Activated naive CD4-positive, alpha-beta T cell treated with anti-CD3 and anti-CD28 coated beads, Interleukin-2, amount 50 U/mL, for 16 hours (primary cell): ENCODE measurements at places on chromosomes 16 and 17.
A peak's percentile ranks its signal among the peaks of the same experiment; 100 is the strongest.

- no peak for DNase-seq
Measured at GRCh38 chr16:62064173-62064572, 27.9 kb upstream of the CDH8 start.

- DNase-seq = no peak
Measured at GRCh38 chr17:79740413-79740812, 9.7 kb downstream of the ENPP7 start.

GRCh38 chr17:45098869-45099616, 33.3 kb downstream of the PLCD3 start:
- DNase-seq = peak; percentile 77

DNA sequence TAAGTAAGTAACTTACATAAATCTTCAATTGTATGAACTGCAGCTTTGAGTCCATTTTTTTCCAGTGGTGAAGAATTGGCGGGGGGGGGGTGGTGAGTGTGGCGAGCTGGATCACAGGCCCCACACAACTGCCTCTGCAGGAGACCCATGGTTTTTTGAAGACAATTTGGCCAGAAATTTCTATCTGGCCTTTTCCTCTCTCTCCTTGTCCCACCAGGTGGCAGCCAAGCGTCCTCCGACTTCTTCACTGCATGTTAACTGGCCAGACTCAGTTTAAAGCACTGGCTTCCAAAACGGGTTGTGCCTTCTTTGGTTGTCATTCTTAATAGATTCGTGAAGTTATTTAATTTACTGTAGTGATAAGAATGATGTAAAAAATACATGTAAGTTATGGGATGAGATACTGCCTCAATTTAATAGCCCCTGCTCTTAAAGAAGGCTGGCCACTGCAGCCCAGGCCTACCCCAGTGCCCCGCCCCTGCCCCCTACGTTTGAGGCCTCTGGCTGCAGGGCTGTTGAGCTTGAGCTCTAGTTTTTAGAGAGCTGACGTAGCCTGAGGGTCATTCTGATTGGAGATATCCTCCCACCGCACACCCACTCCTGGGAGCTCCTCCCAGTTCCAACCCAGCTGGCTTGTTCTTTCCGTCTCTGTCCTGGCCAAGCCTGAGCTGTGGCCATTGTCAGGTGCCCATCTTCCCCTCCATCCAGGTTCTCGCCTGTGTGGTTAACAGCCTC, 36.4 kb downstream of the AKAP1 start:
- no peak for DNase-seq

GRCh38 chr16:53614346-53614745, 89.3 kb downstream of the RPGRIP1L start:
- DNase-seq = no peak

GRCh38 chr17:31147507-31148202, 52.9 kb downstream of the NF1 start:
- no peak for DNase-seq

DNA sequence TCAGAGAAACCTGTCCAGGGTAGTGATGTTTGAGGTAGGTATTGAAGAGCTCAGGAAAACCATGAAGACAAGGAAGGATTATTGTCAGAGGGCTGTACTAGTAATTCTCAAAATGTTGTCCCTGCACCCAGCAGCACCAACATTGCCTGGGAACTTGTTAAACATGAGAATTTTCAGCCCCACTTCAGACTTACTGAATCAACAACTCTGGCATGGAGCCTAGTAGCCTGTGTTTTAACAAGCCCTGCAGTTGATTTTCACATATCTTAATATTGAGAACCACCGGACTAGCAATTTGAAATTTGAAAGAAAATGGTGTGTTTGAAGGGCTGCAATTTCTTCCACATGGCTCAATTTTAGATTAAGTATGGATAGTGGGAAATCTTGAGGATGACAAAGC, 2.8 kb upstream of the KIF2B start:
- DNase-seq = no peak

DNA sequence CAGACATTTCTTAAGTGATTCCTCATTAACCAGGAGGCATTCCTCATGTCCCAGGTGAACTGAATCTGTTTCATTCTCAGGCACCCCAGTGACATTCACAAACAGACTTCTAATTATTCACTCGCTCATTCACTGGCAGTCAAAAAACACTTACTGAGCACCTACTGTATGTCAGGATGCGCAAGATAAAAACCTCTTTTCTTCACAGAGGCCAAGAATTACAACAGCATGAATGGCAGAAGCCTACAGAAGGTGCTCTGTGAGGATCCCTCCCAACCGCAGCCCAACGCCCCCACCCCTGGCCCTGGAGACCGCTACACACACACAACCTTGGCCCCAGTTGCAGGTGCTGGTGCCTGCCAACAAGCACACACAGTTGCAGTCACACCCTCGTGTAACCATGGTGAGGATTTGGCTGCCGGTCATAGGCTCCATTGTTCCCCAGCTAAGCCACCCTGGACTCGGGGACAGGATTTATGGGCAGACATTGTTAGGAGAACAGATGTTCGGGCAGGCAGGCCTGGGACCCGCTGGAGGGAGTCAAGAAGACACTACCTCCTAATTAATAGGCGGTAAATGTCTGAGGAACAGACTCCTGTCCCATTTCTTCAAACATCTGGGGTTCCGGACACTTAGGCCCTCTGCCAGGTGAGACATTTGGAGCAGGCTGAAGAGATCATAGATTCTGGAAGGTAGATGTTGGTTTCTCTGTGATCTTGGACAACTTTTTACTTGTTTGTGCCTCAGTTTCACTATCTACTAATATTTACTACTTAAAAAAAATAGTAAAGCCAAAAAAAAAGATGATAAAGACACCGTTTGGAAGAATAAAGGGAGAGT, 43.2 kb downstream of the CUEDC1 start:
- DNase-seq = no peak

DNA sequence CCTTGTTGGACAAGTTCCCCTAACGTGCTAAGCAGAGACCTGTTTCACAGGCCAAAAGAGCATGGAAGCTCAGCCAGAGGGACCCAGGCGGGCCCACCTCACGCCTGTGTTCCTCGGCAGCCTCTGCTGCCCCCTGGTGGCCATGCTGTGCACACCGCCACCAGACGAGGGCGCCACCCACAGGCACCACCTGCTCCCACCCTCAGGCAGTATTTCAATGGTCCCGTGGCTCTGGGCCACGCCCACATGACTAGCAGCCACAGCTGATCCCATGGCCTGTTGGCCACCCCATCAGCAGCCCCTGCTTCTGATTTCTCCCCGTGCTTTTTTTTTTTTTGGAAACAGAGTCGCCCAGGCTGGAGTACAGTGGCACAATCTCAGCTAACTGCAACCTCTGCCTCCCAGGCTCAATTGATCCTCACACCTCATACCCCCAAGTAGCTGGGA, 18.9 kb downstream of the MPG start:
- DNase-seq = peak; percentile 87

DNA sequence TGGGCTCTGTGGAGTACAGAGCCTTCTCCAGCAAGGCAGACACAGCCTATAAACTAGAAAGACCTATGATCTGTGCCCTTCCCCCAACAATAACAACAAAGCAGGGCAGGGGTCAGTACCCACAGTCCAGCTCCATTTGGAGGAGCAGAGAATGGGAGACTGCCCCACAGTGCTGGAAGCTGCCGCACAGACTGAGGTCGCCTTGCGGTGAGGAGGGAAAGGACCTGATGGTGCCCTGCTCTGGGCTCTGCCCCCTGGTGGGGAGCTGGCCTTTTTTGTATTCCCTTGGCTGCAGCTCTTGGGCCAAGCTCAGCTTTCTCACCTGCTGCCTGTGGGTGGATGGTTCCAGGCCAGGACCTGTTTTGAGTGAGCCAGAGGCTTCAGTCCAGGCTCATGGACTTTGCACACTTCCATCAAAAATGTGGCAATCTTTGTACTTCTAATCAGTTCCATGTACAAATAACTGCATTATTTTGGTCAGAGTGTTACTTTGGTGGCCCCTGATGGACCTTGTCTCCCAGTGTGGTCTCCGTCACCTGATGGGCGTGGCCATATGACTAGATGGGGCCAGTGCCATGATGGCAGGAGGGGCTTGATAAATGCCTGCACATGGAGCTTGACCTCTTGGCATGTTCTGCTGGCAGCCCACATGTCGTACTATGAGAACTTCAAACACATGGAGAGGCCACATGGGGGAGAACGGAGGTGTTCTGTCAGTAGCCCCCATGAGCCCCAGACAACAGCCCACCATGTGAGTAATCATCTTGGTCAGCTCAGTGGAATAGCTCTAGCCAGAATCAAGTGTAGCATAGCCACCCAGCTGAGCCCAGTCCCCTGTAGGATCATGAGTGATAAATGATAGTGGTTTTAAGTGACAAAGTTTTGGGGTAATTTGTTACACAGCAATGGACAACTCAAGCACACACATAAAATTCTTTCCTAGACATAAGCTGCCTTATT, 24.2 kb downstream of the B9D1 start:
- DNase-seq = peak; percentile 66

- no peak for DNase-seq
Measured at GRCh38 chr16:30786115-30786935, 680 bp downstream of the ZNF629 start.

DNA sequence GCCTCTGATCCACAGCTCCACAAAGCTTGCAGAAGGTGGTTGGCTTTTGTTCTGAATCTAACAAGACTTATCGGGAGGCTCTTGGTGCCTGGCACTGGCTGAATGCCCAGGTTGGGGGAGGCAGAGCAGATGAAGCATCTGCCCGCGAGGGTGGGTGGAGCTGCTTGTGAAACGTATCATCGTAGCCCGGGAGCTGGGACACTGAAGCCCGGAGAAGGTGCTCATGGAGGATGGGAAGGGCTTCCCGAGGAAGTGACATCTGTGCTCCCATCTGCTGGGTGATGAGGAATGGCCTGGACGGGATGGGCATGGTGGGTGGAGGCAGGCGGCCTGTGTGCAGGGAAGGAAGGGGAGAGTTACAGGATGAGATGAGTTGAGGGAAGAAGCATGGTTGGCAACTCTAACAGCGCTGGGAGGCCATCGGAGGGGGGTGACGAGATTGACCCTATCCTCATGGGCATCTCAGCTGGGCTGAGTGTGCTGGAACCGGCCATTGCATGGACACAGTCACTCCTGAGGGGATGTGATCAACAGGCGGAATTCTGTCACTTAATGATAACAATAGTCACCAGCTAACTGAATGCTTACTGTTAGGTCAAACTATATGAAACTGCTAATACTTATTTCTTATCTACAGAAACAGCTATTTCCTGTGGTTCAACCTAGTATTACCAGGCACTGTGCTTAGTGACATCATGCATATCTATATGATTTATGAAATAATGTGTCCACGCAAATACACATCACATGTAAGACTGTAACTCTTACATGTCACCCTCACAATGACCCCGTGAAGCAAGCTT, 102.7 kb downstream of the ABCC6 start:
- DNase-seq = no peak

DNA sequence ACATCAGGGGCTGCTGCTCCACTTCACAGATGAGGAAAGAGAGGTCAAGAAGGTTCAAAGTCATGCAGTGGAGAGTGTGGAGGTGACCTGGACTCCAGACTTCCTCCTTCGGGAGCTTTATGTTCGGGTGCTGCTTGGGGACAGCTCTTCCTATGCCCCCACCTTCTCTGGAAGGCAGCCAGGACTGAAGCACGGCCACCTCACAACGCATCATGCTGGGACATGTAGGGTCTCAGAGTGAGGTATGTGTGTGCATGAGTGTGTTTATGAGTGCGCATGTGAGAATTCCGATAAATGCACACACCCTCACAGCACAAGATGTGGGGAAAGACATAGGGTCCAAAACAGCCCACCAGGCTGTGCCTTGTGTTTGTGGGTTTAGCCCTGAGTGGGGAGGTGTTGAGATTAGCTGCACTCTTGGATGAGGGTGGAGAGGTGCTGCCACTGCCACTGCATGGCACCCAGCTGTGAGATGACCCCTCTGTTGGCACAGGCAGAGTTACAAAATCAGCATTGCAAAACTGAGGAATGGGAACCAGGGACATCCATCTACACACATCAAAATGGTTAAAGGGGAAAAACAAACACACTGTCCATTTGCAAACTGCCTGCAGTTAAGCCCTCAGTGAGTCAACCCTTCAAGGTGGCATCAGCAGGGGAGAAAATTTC, 367.4 kb downstream of the SEC14L1 start:
- no peak for DNase-seq

GRCh38 chr17:18267927-18268711, 7.7 kb downstream of the MIEF2 start:
- no peak for DNase-seq

GRCh38 chr17:78562734-78563133, 14.5 kb downstream of the DNAH17 start:
- DNase-seq = no peak

GRCh38 chr16:5349670-5350517, 252.3 kb upstream of the EEF2KMT start:
- DNase-seq = no peak

GRCh38 chr16:80804526-80805383, at the start of gene CDYL2:
Gene CDYL2 (minus strand): TSS chr16:80804598. CDS start chr16:80804173, 425 bp downstream.
- DNase-seq = peak; percentile 45

GRCh38 chr17:10518271-10519037, at the start of gene MYH1:
Gene MYH1 (minus strand): TSS chr17:10518542. CDS start chr17:10516642, 1,900 bp downstream.
- DNase-seq = no peak

- no peak for DNase-seq
Measured at GRCh38 chr17:51263006-51263405, 2.7 kb downstream of the UTP18 start.
